CD4-positive, alpha-beta memory T cell (primary cell): ENCODE measurements at places on chromosomes 4 and X.
A peak's percentile ranks its signal among the peaks of the same experiment; 100 is the strongest.

GRCh38 chr4:11428231-11428898, at the start of gene HS3ST1:
TSS of gene HS3ST1 (minus strand) at chr4:11428894. CDS start at chr4:11400005, 28,889 bp downstream.
- DNase-seq, result no peak

DNA sequence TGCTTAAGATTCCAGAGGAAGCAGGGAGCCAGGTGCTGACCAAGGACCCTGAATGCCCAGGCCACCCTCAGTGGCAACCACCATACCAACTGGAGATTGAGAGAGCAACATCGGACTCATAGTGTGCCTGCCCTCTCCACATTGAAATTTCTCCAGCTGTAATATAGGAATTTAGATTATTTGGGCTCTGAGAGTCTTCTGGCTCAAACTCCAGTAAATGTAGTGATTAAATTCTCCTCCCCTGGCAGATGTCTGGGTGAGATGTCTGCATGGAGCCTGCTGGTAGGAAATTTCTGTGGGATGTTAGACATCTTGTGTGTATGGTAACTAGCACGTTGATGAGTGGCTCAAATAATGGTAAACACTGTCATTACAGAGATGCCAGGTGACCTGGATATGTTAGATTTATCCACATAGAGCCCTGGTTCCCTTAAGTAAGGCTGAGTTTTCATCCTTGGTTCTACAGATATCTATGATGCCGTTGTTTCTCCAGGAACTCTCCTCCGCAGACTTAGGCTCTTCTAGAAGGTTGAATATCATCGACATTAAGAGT, 70.6 kb downstream of the CLNK start:
- no peak for DNase-seq

- no peak for DNase-seq
These were observed 33.3 kb upstream of the PROM1 start for GRCh38 chr4:16117164-16117563.

DNA sequence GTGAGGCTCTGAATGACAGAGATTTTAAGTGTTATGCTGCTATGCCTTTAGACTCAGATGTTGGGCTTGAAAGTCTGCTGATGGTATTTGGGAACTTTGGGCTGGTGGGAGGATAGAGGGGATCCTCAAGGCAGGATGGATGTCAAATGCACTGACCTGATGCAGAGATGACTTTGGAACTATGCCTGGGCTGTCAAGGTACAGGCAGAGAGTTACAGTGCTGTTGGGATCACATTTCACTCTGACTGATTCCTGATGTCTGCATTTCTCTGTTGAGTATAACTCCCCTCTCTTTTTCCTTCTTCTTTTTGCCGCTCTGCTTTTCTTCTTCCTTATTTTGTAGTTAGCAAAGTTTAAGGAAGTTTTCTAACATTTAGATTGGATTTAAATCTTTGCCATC, 271.8 kb upstream of the ARX start:
- no peak for DNase-seq

GRCh38 chr4:7854216-7854615, 85.4 kb downstream of the AFAP1 start:
- no peak for DNase-seq

GRCh38 chrX:54093159-54093558, 48.9 kb upstream of the PHF8 start:
- DNase-seq, result no peak

- no peak for DNase-seq
These were observed 41.9 kb downstream of the FRAS1 start for GRCh38 chr4:78099058-78099457.

- DNase-seq, result no peak
These were observed 110.1 kb downstream of the ANAPC4 start for GRCh38 chr4:25487155-25487554.

DNA sequence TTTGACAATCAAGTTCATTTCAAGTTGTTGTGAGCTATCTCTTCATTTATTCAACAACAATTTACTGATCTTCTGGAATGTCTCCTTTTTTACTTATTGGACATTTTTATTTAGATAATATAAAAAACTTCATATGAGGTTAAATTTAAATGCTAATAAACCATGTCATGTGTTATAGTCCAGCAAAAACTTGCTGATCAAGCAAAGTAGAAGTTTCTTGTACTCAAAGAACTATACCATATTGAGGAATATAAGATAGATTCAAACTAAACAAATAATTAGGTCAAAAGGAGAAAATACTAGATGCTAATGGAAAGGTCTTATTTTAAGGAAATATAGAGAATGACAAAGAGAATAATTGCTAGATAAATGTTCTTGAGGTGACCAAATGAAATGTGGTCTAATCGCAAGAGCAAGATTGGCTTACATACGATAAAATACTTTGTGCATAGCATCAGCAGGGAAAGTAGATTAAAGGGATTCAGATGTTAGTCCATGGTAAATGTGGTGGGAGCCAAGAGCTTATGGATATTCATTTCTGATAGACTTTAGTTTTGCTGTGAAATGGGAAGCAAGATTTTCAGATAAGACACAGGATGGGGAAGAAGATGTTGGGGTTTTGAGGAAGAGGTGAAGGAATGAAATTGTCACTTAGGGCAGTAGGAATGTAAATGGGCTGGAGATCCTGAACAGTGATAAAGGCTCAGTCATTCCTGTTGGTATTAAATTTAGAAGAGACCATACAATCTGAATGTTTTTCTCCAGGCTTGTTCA, 229.5 kb downstream of the MAPK10 start:
- no peak for DNase-seq

DNA sequence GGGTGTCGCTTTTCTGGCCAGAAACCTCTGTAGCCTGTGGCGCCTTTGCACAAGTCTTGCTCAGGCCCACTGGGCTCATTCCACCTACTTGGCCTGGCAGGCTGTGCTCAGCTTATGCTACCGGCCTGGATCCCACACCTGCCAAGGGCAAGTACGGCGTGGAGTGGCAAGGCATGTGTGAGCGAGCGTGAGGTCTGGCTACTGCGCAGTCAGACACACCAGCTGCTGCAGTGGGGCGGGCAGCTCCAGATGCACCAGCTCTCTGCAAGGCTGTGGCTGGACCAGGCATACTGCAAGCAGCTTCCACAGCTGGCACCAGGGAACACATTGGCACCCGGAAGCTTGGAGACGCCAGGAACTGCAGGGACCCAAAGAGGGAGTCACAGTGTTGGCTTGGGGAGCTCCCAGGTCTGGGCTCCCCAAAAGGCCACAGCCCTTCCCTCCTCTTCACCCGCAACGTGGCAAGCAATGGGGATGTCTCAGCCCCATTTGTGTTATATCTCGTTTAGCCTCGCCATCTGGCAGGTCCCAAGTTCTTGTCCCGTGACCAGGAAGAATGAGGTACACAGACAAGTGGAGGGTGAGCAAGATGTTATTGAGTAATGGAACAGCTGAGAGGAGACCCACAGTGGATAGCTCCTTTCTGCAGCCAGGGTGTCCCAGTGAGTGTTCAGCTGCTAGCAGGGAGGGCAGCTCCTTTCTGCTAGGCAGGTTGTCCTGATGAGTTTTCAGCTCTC, 3.8 kb upstream of the FBXW7 start:
- DNase-seq, result peak; percentile 34

DNA sequence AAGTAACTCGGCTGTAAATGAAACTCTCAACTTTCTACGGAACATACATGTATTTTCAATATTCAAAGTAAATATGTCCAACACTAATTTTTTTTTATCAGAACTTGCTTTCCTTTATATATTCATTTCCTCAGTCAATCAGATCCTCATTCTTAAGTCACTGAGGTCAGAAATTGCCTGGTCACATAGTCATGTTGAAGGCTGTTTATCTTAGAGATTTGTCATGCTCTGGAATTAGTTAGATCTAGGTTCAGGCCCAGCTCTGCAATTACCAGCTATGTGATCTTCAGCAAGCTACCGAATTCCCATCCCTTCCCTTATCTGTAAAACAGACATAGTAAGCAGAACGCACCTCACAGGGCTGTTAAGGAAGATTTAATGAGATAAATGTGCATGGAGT, 228.8 kb downstream of the SPCS3 start:
- DNase-seq, result no peak

GRCh38 chrX:68429216-68429615, 4.1 kb downstream of the OPHN1 start:
- DNase-seq, result no peak
